ENCODE measurements at places on chromosomes 1 and 21.

DNA sequence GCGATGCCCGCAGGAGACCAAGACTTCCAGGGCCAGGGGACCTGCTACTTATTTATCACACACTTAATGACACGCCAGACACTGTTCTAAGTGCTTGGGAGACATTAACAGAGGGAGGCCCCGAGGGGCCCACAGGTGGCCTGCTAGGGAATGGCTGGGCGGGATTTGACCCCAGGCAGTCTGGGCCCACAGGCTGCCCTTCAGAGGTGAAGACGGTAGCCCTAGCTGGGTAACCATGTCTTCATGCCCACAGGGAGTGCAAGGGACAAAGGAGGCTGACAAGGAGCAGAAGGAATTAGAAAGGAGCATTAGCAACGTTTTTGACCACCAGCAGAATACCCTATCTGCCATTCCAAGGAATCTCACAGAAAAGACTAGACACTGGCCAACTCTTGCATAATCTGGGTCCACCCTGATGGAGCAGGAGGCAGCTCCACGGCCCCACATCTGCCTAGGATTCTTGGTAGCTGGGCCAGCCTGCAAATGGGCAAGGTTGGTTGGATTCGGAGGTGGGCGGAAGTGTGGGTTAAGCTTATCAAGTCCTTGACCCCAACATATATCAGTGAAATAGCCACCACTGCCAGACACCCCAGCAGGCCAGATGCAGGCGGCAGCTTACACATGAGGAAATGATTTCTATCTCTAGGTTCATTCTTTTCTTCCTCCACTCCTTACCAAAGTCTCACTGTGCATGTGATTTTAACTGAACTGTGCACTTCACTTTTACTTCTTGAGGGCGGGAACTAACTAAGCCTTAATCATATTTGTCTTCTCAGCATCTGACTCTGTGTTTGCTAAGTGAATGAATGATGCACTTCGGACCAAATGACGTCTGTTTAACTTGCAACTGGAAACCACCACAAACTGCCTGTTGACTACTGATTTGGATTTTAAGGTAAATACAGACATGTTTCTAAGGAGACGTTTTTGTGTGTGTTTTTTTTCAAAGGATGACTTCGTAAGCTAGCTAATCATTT, 3.4 kb upstream of the ETS2 start:
- no peak for DNase-seq

DNA sequence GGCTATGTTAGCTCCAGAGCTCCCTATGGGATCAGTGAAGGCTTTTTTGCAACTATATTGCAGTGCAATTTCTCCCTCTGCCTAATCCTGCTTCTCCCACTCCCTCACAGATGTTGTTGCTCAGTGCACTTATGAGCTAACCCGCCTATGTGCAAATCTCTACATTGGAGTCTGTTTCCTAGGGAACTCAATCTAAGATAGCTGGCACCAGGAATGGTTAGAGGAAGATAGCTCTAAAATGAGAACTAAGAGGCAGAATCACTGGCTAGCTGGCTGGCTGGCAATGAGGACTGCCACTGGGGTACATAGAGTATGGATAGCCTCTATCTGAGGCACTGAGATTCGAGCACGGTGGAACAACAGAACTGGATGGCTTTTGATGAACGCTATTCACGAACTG, 39.5 kb downstream of the ADSS2 start:
- no peak for DNase-seq

GRCh38 chr21:32826329-32827167, 55.0 kb upstream of the PAXBP1 start:
- peak; percentile 22 for DNase-seq

GRCh38 chr1:12486401-12487005, 131.5 kb downstream of the DHRS3 start:
- no peak for DNase-seq

DNA sequence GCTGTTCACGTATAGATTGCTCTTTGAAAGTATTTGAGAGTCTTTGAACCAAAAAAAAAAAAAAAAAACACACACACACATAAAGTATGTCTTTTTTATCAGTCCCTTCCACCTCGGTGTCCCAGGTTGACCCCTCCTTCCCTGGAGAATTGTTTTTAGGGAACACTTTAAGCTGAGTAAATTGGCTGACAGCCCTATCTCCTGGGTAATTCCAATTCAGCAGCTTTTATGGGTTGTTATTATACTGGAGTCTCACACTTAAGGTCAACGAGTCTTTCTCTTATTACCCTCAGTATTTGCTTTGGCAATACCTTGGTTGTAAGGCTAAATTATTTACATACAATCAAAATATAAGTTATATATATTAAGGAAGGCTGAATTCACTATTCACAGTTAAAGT, 69.4 kb downstream of the SLC30A10 start:
- DNase-seq: no peak

GRCh38 chr1:43171876-43172526, at the start of the genes CFAP57 and EBNA1BP2:
TSS of gene CFAP57 (plus strand) at chr1:43172330. CDS start at chr1:43172754, 424 bp downstream.
TSS of gene EBNA1BP2 (minus strand) at chr1:43172290. CDS start at chr1:43172118, 172 bp downstream.
- peak; percentile 86 for DNase-seq

- no peak for DNase-seq
Measured at GRCh38 chr1:214441119-214441518, 110.3 kb downstream of the PTPN14 start.

DNA sequence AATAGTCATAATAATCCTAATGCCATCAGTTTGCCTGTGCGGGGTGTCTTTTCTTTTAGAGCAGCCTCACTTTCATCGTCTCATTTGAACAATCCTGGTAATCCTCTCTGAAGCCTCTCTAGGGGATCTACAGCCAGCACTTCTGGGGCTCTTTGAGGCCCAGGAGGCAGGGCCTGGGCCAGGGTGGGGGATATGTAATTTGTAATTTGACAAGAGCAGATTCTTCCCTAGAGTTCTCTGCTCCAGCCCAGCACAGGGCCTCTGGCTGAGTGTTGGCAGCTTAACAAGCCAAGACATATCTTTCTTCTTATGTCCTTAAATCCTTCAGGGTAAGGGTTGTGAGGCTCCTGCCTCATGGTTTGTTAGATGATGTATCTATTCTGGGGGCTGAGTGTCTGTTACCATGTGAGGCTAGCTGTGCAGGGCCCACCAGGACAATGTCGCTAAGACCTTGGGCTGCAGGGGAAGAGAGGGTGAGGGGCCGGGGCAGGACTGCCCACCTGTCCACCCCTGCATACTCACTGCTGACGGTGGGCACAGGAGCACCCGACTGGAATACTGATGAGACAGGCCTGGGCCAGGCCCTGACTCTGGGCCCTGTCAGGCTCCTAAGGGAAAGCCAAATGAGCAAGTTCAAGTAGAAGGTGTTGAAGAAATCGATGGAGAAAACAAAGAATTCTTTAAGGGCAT, 45.3 kb upstream of the PARP1 start:
- DNase-seq: no peak

DNA sequence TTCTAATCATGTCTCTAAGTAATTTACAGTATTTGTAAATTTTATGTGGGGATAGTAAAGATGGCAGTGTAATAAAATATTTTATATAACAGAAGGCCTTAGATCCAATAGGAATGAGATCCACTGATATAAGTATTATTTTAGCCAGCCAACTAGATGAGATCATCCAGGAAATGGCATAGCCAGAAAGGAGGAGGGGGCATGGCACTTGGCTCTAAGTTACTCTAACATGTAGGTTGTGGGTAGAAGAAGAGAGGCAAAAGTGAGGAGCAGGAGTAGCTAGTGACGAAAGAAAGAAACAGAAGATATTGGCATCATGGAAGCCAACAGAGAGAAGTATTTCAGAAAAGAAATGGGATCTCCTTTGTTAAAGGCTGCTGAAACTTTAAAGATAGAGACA, 426.1 kb downstream of the PTPRC start:
- no peak for DNase-seq

- DNase-seq: no peak
Measured at GRCh38 chr1:227915564-227916553, 31.9 kb downstream of the WNT9A start.

GRCh38 chr1:117606649-117607430, 992 bp downstream of the TENT5C start:
- peak; percentile 32 for DNase-seq

- DNase-seq: no peak
Measured at GRCh38 chr1:7553042-7553690, 217.9 kb upstream of the VAMP3 start.

DNA sequence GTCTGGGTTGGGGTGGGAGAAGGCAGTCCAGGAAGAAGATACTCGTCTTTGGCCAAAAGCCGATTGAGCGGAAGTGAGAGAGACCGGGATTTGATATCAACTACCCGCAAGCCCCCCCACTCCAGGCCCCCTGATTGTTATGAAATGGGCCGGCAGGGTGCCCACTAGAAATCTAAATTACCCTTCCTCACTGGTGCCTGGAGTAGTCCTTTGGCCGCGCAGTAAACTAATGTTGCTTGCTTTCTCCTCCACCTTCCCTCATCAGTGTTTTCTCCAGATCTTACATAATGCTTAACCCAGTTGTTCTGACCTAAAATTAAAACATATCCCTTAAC, 119.2 kb upstream of the BARHL2 start:
- no peak for DNase-seq

GRCh38 chr1:97297611-97298010, 576.0 kb downstream of the PTBP2 start:
- DNase-seq: no peak

DNA sequence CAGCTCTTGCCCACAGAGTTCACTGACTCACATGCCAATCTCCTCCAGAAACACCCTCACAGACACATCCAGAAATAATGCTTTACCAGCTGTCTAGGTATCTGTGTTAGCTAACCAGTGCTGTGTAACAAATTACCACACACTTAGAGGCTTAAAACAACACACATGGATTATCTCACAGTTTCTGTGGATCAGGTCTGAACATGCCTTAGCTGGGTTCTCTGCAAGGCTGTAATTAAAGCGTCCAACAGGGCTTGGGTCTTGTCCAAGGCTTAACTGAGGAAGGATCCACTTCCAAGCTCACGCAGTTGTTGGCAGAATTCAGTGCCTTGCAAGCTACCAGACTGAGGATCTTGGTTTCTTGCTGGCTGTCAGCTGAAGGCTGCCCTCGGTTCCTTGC, 92.5 kb upstream of the RGS4 start:
- no peak for DNase-seq

DNA sequence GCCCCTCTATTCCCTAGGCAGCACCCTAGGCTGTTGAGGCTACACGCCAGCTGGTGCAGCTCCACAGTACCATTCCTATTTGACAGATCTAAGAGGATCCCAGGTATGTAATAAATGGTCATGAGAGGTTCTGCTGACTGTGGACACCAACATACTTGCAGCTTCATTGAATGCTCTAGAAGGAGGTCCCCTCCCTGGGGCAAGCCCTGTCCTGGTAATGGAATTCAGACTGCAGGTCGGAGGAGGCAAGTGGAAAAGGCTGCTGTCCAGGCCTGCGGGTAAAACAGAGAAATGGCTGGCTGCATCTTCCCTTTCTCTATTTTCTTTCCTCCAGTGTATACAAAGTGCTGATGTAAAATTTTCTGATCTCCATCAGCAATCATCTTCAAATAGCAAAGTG, 66.1 kb upstream of the ZNF648 start:
- DNase-seq: no peak

- DNase-seq: no peak
Measured at GRCh38 chr1:248596615-248597014, 885 bp downstream of the OR2T10 start.

- no peak for DNase-seq
Measured at GRCh38 chr1:206649261-206649921, 14.1 kb downstream of the DYRK3 start.

- no peak for DNase-seq
Measured at GRCh38 chr1:115245227-115245626, 92.8 kb downstream of the NGF start.

DNA sequence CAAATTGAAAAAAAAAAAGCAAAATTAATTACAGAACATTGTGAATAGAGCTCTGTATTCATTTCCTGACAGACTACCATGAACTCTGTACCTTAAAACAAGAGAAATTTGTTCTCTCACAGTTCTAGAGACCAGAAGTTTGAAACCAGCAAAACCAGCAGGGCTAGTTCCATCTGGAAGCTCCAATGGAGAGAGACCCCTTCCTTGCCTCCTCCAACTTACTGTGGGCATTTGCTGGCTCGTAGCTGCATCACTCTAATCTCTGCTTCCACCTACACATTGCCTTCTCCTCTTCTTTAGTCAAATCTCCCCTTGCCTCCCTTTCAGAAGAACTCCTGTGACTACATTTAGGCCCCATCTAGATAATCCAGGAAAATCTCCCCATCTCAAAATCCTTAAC, 56.5 kb downstream of the SYDE2 start:
- no peak for DNase-seq

DNA sequence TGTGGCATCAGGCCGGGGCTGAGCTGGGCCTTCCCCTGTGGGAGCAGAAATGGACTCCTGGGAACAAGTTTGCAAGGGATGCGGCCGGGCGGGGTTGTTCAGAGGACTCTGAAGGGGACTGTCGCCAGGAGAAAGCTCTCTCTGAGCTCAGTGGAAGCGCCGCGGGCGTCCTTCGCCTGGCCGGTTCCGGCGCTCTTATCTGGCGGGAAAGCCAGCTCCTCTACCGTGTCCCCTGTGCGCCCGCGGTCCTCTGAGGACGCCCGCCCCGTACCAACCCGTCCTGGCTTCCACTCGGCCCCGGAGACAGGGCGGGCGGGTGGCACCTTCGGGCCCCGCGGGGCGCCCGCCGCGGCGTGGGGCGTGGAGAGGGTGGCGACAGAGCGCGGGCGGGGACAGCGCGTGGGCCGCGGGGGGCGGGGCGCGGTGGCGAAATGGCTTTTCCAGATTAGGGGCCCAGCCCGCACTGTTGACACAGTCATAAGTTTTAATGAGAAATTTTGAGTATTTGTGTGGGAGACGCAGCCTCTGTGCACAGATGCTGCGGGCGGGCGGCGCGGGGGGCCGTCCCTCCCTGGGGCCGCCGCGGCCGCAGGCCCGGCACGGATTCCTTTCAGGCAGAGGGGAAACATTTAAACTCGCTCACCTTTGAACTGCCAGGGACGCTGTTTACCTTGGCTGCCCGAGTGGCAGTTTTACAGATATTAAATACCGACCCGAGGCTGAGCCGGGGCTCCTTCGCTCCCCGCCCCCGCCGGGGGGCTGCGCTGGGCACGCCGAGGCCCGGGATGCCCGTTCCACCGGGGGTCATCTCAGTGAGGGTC, 70.2 kb downstream of the FOXD2 start:
- DNase-seq: peak; percentile 53

DNA sequence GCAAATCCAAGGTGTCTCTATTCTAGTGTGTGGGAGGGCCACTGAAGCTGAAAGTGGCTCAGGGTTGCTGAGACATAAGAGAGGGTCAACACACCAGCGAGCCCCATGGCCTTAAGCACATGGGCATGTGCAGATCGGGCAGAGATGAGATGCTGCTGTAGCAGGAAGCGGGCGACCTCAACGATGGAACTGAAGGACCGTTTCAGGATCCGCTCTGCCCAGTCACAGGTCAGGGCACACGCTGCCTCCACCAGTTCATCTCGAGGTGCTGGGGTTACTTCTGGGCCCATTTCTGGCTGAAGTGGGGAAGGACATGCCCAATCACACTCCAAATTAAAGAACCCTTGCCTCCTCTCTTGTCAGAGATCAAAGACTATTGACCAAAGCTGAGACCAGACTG, 3.5 kb downstream of the RFX5 start:
- no peak for DNase-seq

- no peak for DNase-seq
Measured at GRCh38 chr1:27596986-27597385, 7.0 kb downstream of the AHDC1 start.

GRCh38 chr1:59696421-59697115, 118.2 kb upstream of the HOOK1 start:
- DNase-seq: no peak

Data from WTC11 (cell line).